ENCODE measurements at places on chromosomes 4 and X. TPM values are rescaled to one million over a fixed set of nuclear protein-coding genes. Genes with fewer than 3 reads are reported as not detected.
A peak's percentile ranks its signal among the peaks of the same experiment; 100 is the strongest.

GRCh38 chr4:114673306-114673705, 74.7 kb downstream of the UGT8 start:
- DNase-seq = no peak

DUX4 gene
- not detected for total RNA-seq

- DNase-seq = no peak
Measured at GRCh38 chr4:73814679-73815078, 21.8 kb upstream of the CXCL6 start.

DNA sequence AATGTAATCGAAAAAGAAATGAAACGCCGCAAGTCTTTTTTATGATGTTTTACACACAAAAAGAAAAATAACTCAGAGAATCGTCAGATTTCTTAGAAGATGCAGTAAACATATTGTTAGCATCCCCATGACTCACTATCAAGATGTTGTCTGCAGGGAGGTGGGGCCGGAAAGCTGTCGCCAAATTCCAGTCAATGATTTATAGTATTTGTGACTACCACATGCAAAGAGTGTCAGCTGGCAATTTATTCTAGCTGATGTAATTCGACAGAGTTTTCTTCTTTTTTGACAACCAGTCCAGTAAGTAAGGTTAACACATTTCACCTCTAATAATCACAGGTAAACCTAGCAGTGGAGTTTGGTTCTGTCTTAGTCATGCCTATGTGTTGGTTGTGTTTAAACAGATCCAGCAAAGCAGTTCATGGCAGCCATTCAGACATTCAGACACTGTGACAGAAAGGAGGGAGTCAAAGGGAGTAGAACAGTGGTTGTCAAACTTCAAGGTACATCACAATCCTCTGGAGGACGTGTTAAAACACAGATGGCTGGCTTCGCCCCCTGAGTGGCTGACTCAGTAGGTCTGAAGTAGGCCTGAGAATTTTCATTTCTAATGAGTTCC, 19.8 kb upstream of the PPP1R2C start:
- DNase-seq = no peak

TSPAN6 gene
- total RNA-seq = 0.52 TPM

PCDH7 gene
- not detected for total RNA-seq

DRD5 gene
- not detected for total RNA-seq

ZNF630 gene
- 1.9 TPM for total RNA-seq

- DNase-seq = no peak
Measured at GRCh38 chr4:186702297-186702696, 21.4 kb downstream of the FAT1 start.

- DNase-seq = no peak
Measured at GRCh38 chr4:74501579-74501978, 56.6 kb downstream of the AREG start.

- DNase-seq = peak; percentile 23
Measured at GRCh38 chr4:186723292-186724057, at the start of gene FAT1. FAT1 (minus strand) TSS chr4:186723856; CDS start chr4:186709827, 14,029 bp downstream.

DNA sequence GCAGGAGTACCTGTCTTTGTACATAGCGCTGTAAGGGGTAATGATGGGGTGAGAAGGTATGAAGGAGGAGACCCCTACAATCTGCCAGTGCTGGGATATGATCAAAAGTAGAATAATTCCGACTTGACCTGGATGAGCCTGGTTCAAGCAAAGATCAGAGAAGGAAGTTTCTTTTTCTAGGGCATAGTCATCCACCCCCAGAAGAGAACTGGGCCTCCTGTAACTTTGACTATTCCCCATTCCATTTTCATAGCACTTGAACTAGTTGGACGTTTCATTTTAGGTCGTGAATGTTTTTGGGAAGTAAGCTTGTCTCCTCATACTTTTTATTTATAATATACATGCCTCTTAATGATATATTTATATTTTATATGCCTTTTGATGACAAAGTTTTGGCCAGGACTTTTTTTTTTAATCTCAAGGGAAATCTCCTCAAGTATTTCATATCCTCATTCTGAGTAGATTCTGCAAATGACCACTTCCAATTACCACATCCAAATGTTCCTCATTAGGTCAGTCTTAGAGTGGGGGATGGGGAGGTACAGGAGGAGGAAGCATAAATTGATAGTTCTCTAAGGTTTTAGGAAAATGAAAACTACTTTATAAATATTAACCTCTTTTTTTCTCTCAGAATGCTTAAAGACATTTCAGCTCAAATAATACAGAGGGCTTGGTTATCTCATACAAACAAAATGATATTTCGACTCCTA, 3.5 kb downstream of the CXorf58 start:
- no peak for DNase-seq

DNA sequence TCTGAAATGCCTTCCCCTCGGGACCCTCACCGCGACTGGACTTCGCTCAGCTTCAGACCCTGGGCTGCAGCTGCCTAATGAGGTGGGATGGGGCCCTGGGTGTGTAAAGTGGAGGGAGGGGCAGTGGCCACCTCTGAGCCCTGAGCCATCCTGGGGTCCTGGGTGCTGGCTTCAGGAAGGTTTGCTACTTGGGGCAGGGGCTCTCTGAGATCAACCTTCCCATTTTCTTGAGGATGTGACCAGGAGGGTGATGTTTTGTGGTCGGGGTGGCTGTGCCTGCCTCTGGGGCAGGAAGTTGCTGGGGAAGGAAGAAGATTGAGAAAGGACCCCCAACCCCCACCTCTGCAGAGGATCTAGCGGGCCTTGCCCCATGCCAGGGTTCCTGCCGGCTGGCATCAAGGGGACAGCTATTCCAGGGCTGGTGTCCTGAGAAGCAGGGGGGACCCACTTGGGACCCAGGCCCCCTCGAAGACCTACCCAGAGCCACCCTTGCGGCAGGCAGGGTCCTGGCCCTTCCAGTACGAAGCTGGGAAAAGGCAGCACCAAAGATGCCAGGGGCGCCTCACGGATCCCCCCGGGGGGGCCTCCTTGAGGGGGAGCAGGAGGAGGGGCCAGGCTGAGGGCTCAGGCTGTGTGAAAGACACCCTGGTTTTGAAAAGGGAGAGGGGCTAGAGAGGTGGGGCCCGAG, 6.5 kb downstream of the SH3BP2 start:
- DNase-seq = no peak

DNA sequence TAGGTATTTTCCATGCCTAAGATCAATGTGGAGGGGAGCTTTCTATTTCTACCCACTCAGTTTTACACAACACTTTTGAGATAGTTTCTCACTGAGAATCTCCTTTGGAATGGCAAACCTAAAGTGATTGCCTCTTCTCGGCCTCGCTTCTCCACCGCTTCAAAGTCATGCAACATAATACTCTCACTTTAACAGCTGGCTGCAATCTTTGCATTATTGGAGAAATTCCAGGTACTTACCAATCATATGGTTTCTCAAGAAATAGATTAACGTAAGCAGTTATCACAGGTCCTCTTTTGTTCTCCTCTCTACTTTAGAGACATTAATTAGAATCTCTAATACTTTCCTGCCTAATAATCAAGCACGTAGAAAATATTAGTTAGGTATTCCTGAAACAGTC, 3.7 kb upstream of the IL13RA2 start:
- DNase-seq = no peak

SLC38A5 gene
- 156 TPM for total RNA-seq

TRPC5OS gene
- not detected for total RNA-seq

WDR17 gene
- 2.7 TPM for total RNA-seq

DNA sequence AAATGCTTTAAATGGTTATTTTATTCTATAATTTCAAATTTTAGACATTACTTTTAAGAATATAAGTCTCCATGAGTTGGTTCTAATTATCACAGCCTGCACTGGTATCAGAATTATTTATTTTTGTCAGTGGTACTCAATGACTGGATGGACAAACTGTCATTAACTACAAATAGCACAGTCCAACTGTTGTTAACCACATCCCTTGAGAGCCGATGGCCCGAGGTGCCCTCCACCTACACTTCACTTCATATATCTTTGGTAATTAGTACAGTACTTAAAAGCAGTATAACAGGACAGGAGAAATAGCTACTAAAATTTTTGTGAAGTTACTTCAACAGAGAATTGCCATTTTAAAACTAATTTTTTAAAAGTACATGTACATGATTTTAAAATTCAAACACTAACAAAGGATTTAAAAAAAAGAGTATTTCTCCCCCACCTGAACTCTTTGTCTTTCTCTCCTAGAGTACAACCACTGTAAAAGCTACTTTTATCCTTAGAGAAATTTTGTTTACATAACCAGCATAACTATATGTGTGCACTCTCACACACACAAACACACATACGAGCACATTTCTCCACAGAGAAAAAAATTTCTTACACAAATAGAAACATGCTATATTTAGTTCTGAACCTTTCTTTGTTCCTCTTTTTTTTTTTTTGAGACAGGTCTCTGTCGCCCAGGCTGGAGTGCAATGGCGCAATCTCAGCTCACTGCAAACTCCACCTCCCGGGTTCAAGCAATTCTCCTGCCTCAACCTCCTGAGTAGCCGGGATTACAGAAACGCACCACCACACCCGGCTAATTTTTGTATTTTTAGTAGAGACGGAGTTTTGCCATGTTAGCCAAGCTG, 6.5 kb downstream of the TIFA start:
- DNase-seq = no peak

NEUROG2 gene
- not detected for total RNA-seq

NDUFB11 gene
- total RNA-seq = 79.6 TPM

GRCh38 chr4:53592686-53593501, 1.6 kb upstream of the LNX1 start:
- DNase-seq = no peak

DNA sequence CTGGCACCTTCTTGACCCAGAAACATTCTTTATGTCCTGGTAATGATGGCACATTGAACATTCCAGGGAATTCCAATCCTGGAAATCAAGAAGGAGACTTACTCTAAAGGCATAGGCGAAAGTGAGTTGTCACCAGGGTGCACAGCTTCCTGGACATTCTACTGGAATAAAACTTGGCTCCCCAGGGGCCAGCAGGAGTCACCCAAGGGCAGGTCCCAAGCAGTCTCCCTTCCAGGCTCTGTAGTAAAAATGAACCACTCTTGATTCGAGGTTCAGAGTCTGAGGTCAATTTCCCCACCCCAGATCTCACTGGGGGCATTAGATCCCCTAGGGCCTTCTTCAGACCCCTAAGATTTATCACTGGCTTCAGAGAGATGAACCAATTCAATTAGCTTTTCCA, 338.7 kb upstream of the GATB start:
- no peak for DNase-seq

DNA sequence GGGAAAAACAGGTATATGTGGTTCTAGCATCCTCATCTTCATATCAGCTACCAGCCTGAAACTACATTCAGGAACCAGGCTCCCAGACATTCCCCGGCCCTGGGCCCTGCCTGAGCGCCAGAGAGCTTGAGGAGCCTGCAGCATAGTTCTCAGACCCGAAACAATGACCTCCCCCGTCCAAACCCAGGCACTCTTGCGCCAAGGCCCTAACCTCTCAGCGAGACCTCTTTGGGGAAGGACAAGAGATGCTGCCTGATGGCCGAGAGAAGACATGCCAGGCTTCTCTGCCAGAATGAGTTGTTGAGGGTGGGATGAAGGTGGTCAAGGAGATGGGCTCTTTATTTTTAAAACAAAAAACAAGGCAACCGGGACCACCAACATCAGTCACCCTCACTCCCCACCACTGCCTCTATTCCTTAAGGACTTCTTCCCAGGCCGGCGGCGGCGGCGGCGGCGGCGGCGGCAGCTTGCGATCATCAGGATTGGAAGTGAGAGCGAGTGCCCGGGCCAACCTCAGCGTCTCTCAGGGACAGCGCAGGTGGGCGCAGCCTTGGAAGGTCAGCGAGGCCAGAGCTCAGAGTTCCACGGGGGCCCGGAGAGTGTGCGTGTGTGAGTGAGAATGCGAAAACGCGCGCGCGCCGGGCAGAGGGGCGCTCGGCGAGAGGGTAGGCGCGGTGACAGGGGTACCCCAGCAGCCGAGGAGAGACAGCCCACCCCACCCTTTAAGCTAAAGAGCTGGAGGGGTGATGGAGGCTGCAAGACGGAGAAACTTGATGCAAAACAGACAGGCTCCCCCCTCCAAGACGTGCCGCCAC, 601 bp downstream of the INPP4B start:
- DNase-seq = peak; percentile 4

EDA2R gene
- 0.92 TPM for total RNA-seq

DNA sequence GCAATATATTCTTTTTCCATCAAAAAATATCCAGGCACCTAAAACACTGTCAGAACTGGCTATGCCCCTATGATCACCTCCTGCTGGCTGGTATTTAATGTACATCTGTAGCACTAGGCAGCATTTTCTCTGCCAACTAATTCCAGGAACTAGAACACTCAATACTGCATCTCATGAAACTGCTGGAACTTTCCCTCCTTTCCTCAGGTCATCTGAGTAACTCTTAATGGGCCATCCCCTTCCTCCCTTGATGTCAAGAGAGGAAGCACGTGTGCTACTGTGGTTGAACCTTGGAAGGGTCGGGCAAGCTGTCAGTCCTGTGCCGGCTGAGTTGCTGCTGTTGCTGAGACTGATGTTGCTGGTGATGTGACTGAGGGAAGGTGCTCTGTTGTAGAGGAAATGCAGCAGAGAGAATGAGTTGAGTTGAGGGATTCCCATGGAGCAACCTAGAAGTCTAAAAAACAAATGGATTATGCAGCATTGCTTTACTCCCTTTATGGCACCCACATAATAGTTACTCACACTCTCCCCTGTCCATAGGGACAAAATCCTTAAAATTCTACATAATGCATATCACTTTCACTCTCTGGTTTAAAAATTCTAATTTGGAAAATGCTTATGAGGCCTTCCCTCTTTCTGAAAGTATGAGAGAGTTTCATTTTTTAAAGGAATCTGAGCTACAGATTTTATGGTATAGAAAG, 39.5 kb downstream of the TMEM165 start:
- DNase-seq = peak; percentile 21

GRCh38 chr4:23097251-23097650, 404.5 kb downstream of the GBA3 start:
- no peak for DNase-seq

- DNase-seq = no peak
Measured at GRCh38 chr4:147772056-147772455, 40.2 kb downstream of the ARHGAP10 start.

DNA sequence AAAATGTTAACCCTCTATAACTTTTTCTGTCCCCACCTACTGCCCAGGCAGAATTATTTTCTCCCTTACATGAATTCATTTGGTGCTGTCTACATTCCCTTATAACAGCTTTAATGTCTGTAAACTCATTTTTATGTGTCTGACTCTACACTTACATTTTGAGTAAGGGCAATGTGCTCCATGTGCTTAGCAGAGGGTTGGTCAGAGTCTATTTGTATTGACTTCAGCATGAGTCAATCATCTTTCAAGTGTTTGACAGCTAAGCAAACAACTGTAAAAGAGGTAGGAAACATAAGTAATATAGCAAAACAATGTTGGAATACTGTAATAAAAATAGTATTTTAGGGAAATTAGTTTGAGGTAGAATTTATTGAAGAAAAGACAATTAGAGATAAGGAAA, 6.3 kb downstream of the IL15 start:
- no peak for DNase-seq

PLAC8 gene
- 140 TPM for total RNA-seq

Measured in activated naive CD8-positive, alpha-beta T cell treated with anti-CD3 and anti-CD28 coated beads for 36 hours (primary cell).